Suprapubic skin (tissue), 4 donors: ENCODE measurements at places on chromosomes 3 and 15.

- DNase-seq: no peak
Measured at GRCh38 chr3:60555686-60556354, 695.4 kb downstream of the FHIT start.

GRCh38 chr15:82894971-82895520 is 57.5 kb downstream of the HOMER2 start:
- DNase-seq: no peak

DNA sequence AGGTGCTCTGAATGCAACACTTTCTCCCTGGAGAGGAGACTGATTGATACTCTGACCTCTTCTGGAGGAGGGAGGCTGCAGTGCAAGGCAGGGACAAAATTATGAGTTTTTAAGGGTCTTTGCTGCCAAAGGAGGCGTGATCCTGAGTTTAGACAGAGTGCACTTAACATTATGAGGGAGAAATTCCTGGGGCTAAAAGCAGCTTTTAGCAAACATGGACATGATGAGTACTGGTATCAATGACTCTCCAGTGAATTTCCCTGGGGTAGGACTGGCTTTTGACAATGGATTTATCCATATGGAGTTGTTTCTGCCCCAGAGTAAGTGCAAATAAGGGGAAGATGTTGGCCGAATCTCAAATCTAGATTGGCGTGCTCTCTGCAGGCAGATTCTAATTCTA is 133.1 kb downstream of the THSD4 start:
- no peak for DNase-seq

- DNase-seq: no peak
Measured at GRCh38 chr3:135982404-135982761, 16.9 kb downstream of the PPP2R3A start.

GRCh38 chr3:133828576-133829309 is 23.1 kb downstream of the SRPRB start:
- DNase-seq: no peak

DNA sequence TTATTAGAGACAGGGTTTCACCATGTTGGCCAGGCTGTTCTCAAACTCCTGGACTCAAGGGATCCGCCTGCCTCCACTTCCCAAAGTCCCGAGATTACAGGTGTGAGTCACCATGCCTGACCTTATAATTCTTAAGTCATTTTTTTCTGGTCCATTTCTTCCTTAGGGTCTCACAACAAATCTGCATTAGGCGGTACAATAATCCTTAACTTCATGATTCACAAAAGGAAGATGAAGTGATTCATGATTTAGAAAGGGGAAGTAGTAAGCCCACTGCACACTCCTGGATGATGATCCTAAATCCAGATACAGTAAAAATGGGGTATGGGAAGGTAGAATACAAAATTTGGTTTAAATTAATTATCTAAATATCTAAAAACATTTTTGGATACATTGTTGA is 45.0 kb upstream of the TKT start:
- no peak for DNase-seq

GRCh38 chr3:10238345-10239183 is 9.7 kb upstream of the TATDN2 start:
- no peak for DNase-seq

GRCh38 chr3:110810356-110810755 is 261.3 kb upstream of the NECTIN3 start:
- DNase-seq: no peak

GRCh38 chr15:99682455-99682854 is 50.8 kb downstream of the LYSMD4 start:
- no peak for DNase-seq

DNA sequence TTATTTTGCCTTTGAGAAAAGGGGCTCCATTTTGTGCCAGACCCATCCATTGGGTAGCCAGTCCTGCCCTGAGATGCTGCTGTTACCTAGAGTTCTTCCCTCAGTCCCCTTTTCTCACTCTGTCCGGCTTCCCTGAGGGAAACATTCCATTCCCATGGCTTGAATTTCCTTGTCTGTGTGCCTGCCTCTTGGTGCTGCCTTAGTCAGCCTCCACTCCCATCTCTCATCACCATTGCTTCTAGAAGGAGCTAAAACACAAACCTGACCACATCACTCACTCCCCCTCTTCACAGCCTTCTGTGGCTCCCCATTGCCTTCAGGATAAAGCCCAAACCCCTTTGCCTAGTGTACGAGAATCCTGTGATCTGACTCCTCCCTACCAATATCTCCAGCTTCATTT is 25.2 kb upstream of the C2CD4B start:
- DNase-seq: no peak

DNA sequence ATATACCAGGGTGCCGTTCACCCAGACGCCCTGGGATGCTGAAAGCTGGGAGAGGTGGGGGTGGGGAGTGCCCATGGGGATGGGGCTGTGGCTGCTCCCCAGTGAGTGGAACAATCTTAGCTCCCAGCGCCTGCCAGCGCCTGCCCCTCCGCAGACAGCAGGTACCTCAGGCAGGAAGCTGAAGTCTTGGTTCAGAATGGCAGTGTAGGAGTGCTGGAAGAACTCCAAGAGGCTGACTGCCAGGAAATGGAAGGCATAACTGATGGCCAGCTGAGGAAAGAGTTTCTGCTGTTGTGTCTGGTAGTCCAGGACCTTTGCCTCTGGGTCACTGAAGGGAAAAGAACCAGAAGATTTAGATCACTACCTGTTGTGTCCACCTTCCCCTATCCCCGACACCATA is 8.4 kb downstream of the ACOX2 start:
- no peak for DNase-seq

- no peak for DNase-seq
Measured at GRCh38 chr15:64985366-64986033, 4.2 kb downstream of the SPG21 start.

DNA sequence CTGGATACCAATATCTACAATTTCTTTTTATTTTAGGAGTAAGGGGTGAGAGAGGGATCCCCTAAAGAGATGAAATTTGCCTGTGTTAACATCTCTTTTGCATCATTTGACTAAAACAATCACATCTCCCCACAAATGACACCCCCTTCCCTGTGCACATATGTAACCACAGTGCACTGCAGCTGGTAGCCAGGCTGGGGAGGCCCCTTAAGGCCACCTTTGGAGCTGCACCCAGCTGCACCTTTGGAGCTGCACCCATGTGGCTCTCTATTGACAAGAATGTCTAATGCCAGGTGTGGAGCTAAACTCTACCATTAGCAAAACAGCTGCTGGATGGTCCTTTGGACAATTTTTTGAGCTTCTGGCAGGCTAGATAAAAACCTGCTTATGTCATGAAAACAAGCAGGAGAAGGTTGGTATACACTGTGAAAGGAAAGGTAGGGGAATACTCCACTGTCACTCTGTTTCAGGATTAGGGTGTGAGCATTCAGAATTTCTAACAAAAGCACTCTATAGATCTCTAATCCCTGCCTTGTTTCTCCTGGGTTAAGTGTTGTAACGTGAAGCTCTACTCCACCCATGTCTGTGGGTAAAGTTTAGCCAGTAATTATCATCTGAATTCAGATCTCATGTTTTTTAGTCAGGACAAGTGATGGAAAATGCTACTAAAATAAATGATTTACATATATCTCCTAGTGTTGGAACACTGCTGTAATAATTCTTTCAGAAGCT is 52.1 kb downstream of the TFG start:
- DNase-seq: no peak

- DNase-seq: peak; percentile 81
Measured at GRCh38 chr3:63343674-63344073, 65.6 kb downstream of the SYNPR start.

DNA sequence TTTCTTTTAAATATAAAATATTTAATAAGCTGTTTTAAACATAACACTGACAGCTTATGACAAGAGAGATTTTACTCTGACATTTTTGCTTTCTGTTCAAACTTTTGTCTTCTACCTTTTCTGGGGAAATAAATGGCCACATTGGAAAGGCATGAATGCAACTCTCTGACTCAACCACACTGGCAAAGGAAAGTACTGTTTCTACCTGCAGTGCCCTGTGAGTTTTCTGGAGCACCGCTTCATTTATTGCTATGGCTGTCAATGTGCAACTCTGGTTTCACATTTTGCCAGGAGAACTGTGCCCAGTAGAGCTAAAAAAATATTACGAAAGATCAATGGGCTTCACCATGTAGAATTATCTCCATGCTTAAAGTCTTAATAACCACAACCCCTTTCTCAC is 15.1 kb downstream of the PDZRN3 start:
- no peak for DNase-seq

DNA sequence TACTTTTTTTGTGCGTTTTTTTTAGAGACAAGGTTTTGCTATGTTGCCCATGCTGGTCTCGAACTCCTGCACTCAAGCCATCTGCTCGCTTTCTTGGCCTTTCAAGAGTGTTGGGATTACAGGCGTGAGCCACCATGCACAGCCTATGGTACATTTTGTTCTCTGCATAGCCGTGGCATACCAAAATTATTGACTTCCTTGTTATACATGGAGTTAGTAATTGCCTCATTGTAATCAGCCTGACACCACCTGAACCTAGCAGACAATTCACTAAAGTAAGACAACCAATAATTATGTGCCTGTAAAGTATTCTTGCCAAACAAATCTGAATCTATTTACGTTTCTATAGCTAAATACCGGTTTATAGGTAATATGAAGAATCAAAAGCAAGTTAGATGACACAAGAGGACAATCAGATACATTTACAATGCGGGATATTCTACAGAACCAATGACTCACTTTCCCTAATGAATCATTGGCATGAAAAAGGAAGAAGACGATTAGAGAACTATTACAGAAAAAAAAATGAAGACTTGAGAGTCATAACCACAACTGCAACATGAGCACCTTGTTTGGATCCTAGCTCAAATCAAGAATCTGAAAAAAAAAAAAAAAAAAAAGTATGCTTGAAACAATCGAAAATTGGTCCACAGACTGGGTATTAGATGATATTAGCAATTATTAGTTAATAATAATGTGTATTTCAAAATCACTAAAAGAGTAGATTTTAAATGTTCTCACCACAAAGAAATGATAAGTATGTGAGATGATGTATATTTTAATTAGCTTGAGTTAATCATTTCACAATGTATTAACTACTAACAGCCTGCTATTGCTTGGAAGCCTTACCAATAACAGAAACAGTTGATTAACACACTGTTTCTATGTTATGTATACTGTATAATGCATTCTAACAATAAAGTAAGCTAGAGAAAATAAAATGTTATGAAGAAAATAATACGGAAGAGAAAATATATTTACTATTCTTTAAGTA is 7.1 kb downstream of the GUCA1C start:
- DNase-seq: no peak

DNA sequence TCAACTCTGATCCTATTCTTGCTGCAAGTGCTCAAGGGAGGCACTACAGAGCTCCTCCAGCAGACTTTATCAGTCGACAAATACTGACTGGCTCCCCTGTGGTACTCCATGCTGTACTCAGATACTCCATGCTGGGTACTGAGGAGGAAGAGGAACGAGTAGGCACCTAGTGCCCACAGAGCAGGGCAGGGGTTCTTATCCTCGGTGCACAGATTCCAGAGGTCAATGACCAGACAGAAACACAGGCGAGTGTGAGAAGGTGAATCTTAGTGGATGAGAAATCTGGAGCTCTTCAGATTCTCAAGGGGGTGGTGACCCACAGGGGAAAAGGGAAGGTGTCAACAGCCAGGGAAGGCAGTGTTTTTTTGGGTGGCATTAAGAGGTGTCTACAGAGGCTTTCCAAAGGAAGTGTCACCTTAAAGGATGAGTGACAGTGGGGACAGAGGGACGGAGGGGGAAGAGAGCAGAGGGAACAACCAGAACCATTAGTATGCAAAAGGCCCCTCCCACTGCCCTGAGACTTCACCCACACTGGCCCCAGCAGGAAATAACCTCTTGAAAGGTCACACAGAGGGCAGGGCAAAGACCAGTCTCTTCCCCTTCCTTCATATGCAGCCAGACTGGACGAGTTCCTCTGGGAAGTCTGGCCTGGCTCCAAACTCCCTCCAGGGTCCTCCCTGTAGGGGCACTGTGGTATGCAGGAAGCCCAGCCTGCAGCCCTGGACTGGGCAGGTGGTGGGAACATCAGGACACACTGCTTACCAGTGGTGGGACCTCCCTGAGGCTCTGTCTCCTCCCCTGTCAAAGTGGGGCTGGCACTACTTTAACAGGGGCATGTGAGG is 27.5 kb downstream of the CCDC12 start:
- no peak for DNase-seq

DNA sequence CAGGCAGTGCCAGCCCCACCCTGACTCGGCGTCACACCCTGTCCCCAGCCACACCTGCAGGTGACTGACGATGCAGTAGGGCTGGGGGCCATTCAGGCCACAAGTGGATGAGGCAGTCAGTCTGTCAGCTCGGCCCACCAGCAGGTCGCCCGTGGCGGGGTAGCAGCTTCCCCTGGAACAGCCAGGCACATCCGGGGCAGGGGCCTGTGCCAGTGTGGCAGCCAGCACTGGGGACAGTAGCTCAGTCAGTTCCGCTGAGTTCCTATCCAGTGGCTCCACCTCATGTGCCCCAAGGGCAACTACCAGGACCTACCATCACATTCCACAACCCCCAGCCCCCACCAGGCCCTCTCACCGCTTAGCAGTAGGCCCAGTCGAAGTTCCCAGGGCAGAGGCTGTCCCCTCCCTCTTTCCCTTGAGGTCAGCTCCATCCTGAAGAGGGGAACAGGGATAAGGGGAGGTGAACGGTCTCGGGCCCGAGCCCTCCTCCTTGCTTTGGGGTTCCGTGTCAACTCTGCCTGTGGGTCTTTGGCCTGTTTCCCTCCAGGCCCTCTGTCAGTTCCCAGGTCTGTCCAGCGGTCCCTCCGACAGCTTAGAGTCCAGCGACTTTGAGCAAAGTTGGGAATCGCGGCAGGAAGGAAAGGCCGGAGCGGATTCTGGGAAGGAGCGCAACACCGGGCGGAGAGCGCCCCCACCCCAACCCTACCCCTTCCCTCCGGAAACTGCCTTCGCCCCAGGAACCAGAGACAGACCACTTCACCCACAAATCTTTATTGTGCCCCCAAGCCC is at the start of gene LAMB2:
TSS of gene LAMB2 (minus strand) at position 614 of the 789 bp plus-strand sequence. CDS start at position 431, 183 bp downstream.
- DNase-seq: peak; percentile 88

DNA sequence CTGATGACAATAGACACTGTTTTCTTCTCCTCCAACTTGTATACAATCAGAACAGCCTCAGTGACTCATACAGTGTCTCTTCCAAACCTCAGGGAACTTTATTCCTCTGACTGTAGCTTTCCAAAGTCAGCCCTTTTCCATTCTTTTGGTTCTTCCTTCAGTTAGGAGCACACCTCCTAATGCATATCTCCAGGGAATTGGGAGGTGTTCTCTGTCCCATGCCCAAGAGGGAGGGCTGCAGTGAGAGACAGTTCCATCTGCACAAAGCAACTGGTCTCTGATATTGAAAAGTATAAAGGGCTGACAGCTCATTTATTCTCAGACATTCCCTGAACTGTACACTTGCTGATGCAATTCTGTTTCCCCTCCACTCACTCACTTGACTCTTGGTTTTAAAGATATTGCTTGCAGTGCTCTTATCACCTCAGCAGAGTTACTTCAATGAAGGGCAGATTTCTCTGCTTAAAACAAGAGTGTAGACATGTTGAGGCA is 337.8 kb upstream of the TBC1D5 start:
- DNase-seq: no peak
